ENCODE measurements at places on chromosomes 11 and 22.

- no peak for DNase-seq
These were observed 209.5 kb downstream of the AASDHPPT start for GRCh38 chr11:106286881-106287504.

DNA sequence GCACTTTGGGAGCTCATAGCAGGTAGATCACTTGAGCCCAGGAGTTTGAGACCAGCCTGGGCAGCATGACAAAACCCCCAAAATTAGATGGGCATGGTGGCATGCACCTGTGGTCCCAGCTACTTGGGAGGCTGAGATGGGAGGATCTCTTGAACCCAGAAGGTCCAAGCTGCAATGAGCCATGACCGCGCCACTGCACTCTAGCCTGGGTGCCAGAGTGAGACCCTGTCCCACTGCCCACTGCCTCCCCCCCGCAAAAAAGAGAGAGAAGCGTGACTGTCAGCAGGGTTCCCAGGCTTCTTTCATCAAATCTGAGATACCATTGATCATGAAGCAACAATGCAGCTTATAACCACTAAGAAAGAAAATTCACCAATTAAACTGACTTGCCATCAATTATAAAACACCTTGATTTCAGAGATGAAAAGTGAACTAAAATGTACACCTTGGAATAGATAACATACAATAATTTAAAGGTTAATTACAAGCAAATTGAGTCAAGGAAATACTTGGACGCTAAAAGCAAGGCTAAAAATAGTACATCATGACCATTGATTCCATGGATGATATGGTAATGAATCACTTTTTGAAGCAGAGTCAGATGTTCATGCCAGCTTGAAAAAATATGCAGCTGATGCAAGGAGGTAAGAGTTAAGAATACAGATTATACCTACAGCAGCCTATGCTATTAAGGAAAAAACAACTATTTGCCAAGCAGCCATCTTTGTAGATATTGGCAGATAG lies 90.8 kb upstream of the ALKBH3 start:
- no peak for DNase-seq

GRCh38 chr11:19508165-19508564 lies 204.5 kb upstream of the NAV2 start:
- DNase-seq = no peak

DNA sequence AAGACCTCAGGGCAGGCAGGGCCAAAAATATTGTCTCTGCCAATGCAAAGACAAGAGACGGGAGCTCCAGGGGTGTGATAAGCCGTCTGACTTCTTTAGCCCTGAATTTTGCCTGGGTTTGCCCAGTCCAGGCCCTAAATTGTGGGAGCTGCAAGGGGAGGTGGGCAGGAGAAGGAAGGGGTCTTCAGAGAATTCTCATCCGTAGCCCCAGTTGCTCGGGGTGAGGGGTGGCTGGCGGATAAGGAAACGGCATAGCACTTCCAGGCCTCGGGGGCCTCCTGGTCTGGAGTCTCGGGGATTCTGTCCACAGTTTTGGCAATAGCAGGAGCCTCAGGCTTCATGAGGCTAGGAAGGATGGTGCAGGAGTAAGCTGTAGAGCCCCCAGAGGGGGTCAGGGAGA lies 7.4 kb downstream of the CD5 start:
- no peak for DNase-seq

GRCh38 chr22:50526108-50526833 lies 873 bp upstream of the SCO2 start:
- DNase-seq = peak; percentile 94

GRCh38 chr22:48670731-48671130 lies 1156.9 kb downstream of the BRD1 start:
- no peak for DNase-seq

Data from activated CD8-positive, alpha-beta memory T cell treated with anti-CD3 and anti-CD28 coated beads for 24 hours (primary cell).